GM23338 (cell line): ENCODE measurements at places on chromosomes 13 and 19. TPM values are rescaled to one million over a fixed set of nuclear protein-coding genes. Genes with fewer than 3 reads are reported as not detected.

DNA sequence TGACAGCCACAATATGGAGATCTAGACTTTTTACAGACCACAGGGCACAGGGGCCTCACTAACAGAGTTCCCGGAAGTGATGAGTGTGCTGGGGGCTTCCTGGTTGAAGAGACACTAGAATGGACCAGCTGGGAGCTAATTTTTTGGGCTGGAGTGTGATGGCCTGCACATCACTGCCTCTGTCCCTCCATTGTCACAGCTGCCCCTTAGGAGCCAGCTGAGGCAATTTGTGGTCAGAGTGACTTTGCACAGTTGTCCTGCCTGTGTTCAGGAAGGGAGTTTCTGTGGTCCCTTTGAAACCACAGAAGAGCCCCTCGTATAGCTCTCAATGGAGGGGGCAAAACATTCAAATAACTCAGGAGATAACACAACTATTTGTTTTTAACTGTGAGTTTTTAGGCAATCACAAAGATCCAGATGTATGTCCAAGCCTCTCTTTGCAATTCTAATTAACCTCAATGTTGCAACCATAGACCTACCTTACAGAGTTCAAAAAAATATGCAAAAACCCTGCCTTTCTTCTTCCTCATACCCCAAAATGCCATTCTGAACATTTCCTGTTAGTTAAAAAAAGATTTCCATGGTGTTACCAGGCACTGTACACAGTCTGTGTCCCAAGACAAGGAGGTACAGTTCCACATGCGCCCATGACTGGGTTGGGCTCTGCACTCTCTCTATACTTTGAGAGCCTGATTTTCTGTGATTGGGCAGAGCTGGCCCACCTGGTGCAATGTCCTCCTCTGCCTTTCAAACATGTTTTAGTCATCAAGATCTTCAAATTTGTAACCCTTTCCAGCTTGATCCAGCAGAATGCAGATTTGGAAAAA, 2.4 kb downstream of the ALOX5AP start:
- DNase-seq = no peak

DNA sequence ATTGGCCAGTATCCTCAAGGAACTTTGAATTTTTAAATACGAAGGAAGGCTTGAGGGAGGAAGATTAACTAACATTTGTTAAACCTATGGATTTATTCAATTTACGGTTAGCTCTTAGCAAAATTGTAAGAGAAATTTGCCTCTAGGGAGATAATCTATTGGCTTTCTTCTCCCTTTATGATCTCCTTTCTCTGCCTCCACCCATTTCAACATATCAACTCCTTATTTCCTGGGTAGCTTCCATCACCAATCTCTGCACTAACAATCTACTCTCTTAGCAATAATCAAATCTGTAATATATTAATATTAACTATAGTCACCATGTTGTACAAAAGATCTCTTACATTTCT, 233.9 kb upstream of the CSNK1A1L start:
- no peak for DNase-seq

DNA sequence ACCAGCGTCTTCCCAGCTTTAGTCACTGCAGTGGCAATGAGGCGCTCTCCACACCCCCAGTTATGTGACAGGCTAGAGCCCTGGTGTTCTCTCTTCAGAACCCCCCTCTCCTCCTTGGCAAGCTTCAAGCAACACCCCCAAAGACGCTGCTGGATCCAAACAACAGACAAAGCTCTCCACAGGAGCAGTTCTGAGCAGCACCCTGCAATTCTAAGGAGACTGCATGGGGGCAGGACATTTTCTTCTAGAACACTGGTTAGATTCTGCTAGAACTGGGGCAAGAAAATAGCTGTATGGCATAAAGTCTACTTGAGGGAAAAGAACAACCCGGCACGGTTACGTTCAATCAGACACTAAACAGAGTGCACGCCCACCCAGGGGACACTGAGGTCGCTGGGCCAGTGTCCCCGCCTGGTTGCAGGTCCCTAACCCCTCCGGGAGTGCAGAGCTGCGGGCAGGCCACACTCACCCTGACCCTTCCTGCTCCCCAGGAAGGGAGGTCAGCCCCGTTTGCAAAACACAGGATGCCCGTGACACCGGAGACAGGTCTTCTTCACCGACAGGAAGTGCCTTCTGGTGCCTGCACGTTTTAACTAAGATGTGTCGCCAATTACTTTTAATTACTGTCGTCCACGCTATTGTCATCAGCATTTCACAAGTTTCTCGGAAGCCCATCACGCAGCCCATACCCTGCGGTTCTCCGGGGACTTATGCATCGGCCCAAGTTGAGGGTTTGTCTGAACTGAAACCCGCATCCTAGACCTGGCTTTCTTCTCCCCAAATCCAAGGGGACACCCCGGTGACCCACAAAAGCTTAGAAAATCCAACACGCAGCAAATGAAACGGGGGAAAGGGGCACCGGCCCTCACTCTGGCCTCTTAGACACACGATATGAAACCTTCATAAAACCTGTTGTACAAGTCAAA, 943 bp downstream of the GJB6 start:
- peak; percentile 48 for DNase-seq

- no peak for DNase-seq
Observed at GRCh38 chr13:62292714-62293480, 877.2 kb upstream of the PCDH20 start.

DNA sequence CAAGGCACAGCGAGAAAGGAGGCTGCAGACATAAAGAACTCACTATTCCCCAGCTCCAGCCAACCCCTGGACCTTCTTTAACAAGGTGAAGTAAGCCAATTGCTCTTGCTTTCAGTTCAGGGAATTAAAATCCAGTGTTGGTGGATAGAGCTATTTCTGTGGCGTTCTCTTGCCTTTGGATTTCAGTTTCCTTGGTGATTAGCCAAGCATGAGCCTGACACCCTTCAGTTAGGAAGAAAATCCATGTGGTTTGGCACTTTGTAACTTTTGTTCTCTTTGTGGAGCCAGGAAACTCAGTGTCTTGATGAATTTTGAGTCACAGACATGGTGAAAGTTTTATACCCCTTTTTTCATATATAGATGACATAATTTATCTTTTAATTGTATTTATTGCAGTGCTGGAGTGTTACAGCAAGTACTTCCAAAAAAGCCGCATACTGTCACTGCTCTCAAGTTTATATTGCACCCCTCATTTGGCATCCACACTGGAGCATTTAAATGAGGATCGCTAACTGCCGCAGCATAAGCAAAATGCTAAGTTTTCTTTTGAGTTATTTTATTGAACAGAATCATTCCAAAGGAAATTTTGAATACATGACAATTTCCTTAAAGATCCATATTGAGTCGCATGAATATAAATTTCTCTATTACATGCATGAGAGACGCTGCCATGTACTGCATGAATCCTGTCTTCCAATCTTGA, 406.8 kb downstream of the MYO16 start:
- no peak for DNase-seq

- DNase-seq = no peak
Observed at GRCh38 chr19:32415246-32415645, 9.7 kb downstream of the DPY19L3 start.

DNA sequence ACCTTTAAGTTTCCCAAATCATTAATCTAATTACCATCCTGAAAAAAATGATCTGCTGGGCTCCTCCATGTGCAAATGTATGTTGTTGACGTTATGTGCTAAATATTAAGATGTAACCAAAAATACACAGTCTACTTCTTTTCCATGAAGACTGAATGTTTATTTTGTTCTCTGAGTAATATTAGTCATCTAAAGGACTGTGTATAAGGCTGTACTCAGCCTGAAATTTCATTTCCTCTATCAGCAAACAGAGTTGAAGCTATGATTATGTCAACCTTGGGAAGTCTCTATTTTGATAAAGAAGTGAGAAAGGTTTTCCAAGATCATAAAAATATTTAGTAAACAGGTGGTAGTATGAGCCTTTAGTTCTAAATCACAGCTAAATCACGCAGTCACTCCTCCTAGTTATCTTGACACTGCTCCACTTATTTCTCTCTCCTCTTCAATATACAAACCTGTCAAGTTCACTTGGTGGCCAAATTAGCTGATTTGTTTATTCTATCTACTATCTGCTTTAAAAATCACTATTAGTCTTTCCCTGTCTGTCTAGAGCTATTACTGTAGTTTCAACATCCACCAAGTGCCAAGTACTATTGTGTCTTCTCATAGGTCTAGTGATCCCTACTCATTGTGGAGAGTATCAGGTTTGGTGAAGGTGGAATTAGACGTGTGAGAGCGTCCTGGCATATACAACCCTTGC, 211.7 kb upstream of the STARD13 start:
- DNase-seq = no peak

GRCh38 chr13:31328549-31329235, 128.9 kb downstream of the B3GLCT start:
- no peak for DNase-seq

RXFP2 gene
- not detected in 2 replicates for total RNA-seq

NUFIP1 gene
- total RNA-seq = 7.7 and 8.7 TPM in 2 replicates

STAP2 gene
- 9.2 and 15.1 TPM in 2 replicates for total RNA-seq

CEACAM20 gene
- total RNA-seq = not detected in 2 replicates

CALR3 gene
- 0.66 TPM in 1 of 2 replicates, not detected in the other for total RNA-seq

ACP7 gene
- 0.45 and 0.97 TPM in 2 replicates for total RNA-seq

ZNF491 gene
- total RNA-seq = 1.1 and 1.3 TPM in 2 replicates

FXYD5 gene
- 97.7 and 98.9 TPM in 2 replicates for total RNA-seq

SIPA1L3 gene
- total RNA-seq = 42.3 and 54.1 TPM in 2 replicates

PEG3 gene
- not detected in 2 replicates for total RNA-seq

CTXN1 gene
- 52.4 and 53.1 TPM in 2 replicates for total RNA-seq
